ENCODE measurements at places on chromosomes 2 and 18. TPM values are rescaled to one million over a fixed set of nuclear protein-coding genes. Genes with fewer than 3 reads are reported as not detected.

Gene NEU4
- 0.41 TPM for total RNA-seq

Gene NT5DC4
- not detected for total RNA-seq

DNA sequence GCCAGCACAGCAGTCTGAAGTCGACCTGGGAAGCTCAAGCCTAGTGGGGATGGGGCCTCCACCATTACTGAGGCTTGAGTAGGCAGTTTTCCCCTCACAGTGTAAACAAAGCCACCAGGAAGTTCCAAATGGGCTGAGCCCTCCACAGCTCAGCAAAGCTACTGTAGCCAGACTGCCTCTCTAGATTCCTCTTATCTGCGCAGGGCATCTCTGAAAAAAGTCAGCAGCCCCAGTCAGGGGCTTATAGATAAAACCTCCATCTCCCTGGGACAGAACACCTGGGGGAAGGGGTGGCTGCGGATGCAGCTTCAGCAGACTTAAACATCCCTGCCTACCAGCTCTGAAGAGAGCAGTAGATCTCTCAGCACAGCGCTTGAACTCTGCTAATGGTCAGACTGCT is 218.4 kb upstream of the VRK2 start:
- no peak for DNase-seq

Gene SERPINB5
- total RNA-seq: 0.07 TPM
